ENCODE measurements at places on chromosomes 2 and 18.

- DNase-seq, result no peak
Observed at GRCh38 chr2:237889016-237889415, 29.6 kb downstream of the RAMP1 start.

GRCh38 chr2:44833171-44834069, 108.1 kb upstream of the SIX3 start:
- DNase-seq, result no peak

- DNase-seq, result no peak
Observed at GRCh38 chr2:68465081-68465916, 1.8 kb downstream of the FBXO48 start.

- no peak for DNase-seq
Observed at GRCh38 chr2:8452979-8453903, 228.6 kb upstream of the ID2 start.

GRCh38 chr2:46161315-46161714, 135.9 kb upstream of the EPAS1 start:
- DNase-seq, result no peak

- no peak for DNase-seq
Observed at GRCh38 chr18:77677536-77677935, 427.9 kb downstream of the GALR1 start.

GRCh38 chr2:156429211-156429610, 7.0 kb upstream of the GPD2 start:
- no peak for DNase-seq

GRCh38 chr2:75098856-75099255, 100.5 kb downstream of the TACR1 start:
- DNase-seq, result no peak

- no peak for DNase-seq
Observed at GRCh38 chr2:209499069-209499468, 75.2 kb downstream of the MAP2 start.

DNA sequence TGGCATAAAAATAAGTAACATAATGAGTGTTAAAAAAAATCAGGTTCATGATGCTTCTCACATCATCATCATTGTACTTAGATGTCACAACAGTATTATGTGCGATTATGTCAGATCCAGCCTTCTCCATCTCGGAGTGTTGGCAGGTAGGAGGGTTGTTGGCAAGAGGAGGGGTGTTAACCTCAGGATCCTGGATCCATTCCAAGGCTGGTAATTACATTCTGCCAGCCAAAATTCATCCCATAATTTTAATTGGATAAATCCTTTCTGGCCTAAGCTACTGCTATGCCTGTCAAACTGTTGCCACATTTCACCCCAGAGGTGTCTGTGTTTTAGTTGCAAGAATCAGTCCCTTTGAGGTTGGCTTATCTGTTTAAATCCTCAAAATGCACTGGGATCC, 891 bp upstream of the FTCDNL1 start:
- DNase-seq, result no peak

GRCh38 chr2:11712866-11713265, 33.6 kb upstream of the LPIN1 start:
- no peak for DNase-seq
